ENCODE measurements at places on chromosomes 4 and X.

- DNase-seq: no peak
Measured at GRCh38 chr4:18227880-18228279, 206.3 kb upstream of the LCORL start.

DNA sequence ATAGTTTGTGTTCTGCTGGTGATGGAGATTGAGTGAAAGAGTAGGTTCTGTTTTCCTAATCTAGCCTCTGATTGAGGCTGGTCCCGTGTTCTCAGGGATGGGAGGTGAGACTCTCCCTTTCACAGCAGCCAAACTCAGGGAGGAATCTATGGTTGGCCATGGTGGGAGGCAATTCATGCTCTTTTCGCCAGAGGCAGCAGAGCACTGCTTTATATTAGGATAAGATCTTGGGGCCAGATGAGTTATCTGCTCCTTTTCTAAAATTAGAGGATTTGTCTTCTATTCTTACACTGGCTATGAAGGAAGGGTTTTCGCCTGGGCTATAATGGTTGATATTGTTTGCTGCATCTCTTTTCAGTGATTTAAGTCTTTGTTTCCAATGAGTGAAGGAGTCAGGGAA, 63.9 kb upstream of the NLGN4X start:
- DNase-seq: no peak

DNA sequence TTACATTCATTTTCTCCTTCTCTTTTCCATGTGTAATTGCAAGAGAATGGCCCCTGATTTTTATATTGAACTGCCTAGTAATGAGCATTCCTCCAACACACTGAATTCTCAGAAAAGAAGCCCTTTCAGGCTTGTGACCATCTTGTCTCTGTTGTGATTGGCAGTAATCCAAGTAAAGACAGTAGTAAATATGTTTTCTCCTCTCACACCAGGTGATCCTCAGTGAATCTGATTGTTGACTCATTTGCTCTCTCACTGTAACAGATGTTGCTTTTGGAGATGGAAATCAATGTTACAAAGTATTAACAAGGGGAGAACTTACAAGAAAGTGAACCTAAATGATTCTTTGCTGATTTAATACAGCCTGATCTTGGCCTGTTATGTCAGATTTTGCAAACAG, 271.0 kb downstream of the AFF2 start:
- no peak for DNase-seq

DNA sequence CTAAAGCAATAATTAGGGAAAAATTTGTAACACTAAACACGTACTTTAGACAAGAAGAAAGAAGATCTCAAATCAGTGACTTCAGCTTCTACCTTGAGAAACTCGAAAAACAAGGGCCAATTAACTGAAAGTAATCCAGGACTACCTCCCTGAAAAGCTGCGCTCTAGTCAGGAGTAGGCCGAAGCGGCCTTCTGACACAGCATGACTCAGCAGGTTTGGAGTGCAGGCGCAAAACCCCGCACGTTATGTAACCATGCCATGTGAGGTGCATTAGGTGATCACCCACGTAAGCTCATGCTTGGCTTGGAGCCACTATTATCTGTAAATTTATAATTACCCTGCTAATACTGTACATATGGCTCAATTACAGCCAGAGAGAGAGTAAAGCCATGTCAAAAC, 52.8 kb upstream of the CCDC149 start:
- no peak for DNase-seq

DNA sequence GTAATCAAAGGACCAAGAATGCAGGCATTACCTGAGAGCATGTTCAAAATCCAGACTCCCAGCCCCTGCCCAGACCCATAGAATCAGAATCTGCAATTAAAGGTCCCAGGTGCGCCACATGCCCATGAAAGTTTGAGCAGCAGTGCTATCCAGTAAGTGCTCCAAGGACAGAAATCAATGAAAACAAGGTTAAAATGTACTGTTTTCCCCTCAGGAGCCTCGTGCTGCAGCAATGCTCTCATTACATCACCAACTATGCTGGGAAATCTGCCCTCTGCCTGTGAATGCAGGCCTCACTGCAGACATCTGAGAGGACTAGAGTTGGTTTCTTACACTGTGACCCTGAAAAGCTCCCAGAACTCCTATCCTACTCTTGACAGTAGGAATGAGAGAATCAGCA, 21.1 kb downstream of the ANXA5 start:
- DNase-seq: no peak

DNA sequence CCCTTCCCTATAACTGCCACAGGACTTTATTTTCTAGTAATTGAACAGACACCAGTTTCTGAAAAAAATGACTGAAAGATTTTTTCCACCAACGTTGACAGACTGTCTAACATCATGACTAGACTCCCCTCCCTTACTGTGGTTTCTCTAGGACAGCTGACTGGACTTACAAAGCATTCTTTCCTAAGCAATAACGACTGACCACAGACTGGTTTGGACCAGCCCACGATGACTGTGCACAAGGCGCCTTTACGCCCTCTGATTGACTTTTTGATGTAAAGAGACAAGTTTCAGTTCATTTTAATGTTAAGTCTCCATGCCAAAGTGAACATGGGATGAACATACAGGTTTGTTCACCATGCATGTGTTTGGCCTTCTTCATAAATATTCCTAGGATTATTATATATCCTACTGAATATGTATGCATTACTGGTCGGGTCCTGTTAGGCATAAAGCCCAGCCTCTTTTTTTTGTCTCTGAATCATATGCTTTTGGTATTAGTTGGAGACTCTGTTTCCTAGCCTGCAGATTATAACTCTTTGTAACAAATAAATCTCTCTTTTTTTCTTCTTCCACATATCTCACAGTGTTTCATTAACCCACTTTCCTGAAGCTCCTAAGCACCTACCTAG, 50.5 kb upstream of the UGT2B4 start:
- DNase-seq: no peak

GRCh38 chr4:39450618-39451017, 8.1 kb downstream of the RPL9 start:
- DNase-seq: no peak

GRCh38 chrX:39640866-39641265, 456.9 kb downstream of the BCOR start:
- DNase-seq: no peak

- DNase-seq: no peak
Measured at GRCh38 chrX:55623100-55623499, at the start of gene FOXR2. Gene FOXR2, plus strand, starts transcription at chrX:55623400. Its CDS starts 312 bp downstream, at chrX:55623712.

- DNase-seq: no peak
Measured at GRCh38 chr4:165328101-165328425, 594 bp downstream of the MSMO1 start.

- DNase-seq: no peak
Measured at GRCh38 chr4:121851354-121851753, 18.9 kb downstream of the BBS7 start.

DNA sequence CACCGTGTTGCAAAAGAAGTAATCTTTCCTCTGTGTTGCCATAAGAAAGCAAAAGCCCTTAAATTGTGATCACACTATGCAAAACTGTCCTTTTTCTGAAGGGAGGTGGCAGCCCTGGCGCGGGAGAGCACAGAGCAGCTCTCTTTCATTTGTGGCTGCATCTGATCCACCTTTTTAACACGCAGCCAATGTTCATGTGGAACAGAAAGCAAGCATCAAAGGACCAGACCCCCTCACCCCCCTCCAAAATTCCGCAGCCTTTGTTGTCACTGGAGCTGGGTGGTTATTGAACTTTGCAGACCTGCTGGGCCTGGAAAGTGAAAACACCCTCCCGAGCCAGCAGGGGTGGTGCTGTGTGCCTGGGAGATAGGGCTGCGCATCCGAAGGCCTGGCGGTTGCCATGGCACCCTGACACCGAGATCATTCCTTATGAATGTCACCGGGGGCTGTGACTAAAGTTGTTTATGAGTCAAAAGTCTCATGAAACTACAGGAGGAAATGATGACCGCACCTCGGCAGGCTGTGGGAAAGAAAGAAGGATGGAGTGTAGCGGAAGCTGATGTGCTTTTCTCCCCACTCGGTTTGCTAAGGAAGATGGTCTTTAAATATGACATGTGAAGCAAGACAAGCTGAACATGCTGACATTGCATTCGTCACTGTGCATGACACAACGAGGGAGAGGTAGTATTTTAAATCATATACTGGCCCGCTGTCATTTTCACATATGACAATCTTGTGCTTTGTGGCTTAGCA, 367.4 kb downstream of the UNC5C start:
- DNase-seq: no peak

GRCh38 chrX:69362354-69362753, 141.8 kb upstream of the NALF2 start:
- no peak for DNase-seq

DNA sequence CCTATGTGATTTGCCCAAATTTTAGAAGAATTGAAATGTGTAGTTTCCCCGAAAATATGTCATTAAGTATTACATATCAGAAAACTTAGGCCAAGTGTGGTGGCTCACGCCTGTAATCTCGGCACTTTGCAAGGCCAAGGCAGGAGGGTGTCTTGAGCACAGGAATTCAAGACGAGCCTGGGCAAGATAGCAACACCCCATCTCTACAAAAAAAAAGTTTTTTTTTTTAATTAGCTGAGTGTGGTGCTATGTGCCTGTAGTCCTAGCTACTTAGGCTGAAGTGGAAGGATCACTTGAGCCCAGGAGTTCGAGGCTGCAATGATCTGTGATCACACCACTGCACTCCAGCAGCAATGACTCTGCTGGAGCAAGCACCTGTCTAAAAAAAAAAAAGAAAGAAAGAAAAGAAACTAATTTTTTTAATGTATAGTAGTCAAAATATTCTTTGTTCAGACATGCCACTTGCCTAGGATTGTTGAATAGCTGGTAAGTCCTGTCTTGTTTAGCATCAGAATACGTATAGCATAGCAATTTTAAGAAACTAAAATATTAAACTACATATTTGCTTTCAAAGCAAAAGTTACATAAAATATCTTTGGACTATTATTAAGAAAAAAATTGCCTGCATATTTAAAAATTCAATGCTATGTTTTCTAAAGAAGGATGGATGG, 40.1 kb upstream of the GAB1 start:
- no peak for DNase-seq

DNA sequence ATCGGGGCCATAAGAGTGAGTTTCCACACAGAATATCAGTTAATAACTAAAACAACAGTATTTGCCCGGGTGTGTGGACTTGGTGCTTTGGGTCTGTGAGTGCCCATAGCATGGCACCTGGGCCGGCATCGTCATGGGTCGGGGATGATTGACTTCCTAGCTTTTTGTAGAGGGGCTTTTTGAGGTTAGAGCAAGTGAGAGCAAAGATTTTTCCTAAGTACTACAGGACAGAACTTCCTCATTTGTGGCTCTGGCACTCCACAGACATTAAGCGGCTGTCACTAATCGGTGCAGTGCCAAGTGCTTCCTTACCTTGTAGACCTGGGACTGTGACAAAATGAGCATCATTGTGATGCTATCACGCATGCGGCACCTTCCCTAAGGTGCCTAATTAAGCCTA, 81.0 kb downstream of the SHROOM2 start:
- peak; percentile 1 for DNase-seq

DNA sequence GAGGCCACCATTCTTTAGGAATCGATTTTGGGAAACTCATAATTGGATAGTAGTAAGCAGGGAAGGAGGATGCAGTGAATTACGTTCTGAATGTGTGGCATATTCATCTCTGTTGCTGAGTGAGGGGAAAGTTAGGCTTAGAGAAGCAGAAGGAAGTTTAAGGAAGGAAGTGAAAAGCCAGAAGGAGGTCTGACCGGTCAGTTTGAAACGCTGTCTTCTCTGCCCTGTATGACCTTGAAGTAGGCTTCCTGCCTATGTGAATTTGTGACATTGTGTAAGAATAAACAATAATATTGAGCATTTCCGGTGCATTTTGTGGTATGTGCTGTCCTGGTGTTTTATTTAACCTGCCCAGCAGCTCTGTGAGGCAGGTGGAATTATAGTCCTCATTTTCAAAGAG, 67.3 kb downstream of the PDLIM5 start:
- DNase-seq: peak; percentile 77

- no peak for DNase-seq
Measured at GRCh38 chr4:156547891-156548290, 423.7 kb downstream of the PDGFC start.

GRCh38 chr4:118783887-118784286, 52.0 kb downstream of the SEC24D start:
- no peak for DNase-seq

DNA sequence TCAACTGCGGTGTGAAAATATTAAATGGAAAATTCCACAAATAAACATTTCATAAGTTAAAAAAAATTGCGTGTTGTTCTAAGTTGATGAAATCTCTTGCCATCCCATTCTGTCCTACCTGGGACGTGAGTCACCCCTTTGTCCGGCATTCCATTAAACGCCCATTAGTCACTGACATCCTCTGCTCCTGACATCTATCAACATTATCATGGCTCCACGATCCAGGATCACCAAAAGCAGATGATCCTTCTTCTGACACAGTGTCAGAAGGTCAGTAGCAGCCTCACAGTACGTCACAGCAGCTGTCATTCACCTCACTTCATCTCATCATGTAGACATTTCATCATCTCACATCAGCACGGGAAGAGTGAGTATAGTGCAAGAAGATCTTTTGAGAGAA, 125.7 kb downstream of the ZNF827 start:
- DNase-seq: no peak

DNA sequence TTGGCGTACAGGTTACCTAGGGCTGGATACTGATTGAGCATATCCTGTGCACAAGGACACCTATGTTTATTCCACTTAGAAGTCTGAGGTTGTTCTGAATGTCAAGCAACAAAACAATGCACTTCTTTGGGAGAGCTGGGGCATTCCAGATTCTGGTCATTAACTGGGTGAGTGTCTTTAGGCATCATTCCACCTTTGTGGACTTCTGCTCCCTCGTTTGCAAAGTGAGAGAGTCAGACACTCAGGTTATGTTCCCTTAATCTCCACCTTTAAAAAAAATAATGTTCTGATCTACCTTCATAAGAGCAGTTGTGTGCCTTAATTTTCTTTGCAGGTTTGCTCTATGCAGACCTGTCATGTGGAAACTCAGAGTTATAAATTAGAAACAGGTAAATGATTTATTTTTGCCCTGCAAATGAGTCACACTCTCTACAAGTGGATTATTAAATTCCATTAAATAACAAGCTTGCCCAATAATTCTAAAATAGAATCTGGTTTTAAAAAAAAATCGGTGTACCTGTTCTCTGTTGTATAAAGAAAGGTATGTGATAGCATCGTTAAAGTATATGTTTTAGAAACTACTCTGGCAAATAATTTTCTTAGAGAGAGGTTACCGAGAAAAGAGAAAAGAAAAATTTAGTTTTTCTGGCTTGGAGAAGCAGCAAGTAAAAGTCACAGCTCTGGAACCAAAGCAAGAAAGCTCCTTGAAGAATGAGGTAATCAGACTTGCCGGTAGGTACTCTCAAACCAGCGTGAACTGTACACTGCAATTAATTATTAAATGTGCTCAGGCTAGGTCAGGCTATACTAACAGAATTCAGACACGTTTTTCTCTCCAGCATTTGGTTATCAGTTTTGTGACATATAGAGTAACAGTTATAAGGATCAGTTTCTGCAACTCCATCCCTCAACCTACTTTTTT, 93.2 kb downstream of the SORBS2 start:
- DNase-seq: no peak
